ENCODE measurements at places on chromosomes 7 and 10.

DNA sequence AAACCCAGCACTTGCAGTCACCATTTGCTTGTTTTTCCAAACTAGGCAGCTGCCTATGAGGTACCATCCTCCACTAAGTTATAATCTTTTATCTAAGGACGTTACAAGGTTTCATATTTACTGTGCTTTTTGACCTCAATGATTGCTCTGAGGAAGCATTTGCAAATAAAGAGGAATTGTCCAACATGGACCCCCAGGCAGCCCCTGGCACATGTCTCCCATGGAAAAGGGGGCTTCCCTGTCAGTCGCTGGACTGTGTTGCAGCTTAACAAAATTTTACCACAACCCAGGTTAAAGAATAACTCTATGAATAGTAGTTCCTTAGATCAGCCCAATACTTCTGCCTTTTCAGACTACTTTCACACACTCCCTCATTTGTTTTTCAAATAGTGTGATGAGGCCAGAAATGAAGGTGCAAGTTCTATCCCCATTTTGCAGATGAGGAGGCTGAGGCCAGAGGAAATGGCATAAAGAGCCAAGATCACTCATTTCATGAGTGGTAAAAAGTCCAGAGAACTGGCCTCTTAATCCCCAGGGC is 52.8 kb upstream of the ZPBP start:
- no peak overlapping the region for H3K27ac ChIP-seq
- DNase-seq = no peak
- H3K27me3 ChIP-seq = no peaks in the 10 kb centered on the region
- no peak overlapping the region for H3K4me3 ChIP-seq

DNA sequence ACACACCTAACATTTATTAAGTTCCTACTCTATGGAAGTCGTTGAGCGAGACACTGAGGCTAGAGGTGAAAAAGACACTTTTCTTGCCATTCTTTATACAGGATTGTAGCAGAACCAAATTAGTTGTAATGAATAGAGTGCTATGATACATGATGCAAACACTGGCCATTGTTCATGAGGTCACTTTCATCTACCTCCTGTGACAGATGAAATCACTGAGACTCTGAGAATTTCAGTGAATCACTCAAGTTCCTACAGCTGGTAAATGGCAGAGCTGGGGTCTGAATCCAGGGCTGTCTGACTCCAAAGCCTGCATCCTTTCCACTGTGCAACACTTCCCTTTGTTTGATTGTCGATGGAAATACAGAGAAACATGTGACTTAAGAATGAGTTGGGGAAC is 657.6 kb downstream of the LRMDA start:
- no peak overlapping the region for H3K4me3 ChIP-seq
- peaks cover 2% of the 10 kb centered on the region for H3K27me3 ChIP-seq
- no peak overlapping the region for H3K27ac ChIP-seq
- no peaks in the 10 kb centered on the region for H3K4me1 ChIP-seq
- no peak for DNase-seq

- H3K4me1 ChIP-seq = no peaks in the 10 kb centered on the region
- H3K27me3 ChIP-seq = no peaks in the 10 kb centered on the region
- DNase-seq = no peak
- no peak overlapping the region for H3K27ac ChIP-seq
- no peak overlapping the region for H3K4me3 ChIP-seq
- no peaks in the 10 kb centered on the region for H3K36me3 ChIP-seq
Observed at GRCh38 chr10:97053276-97053675, 132.5 kb downstream of the SLIT1 start.

- H3K4me1 ChIP-seq = no peaks in the 10 kb centered on the region
- DNase-seq = peak; percentile 36
- no peaks in the 10 kb centered on the region for H3K36me3 ChIP-seq
- no peak overlapping the region for H3K4me3 ChIP-seq
Observed at GRCh38 chr10:77279207-77279606, 358.4 kb downstream of the KCNMA1 start.

DNA sequence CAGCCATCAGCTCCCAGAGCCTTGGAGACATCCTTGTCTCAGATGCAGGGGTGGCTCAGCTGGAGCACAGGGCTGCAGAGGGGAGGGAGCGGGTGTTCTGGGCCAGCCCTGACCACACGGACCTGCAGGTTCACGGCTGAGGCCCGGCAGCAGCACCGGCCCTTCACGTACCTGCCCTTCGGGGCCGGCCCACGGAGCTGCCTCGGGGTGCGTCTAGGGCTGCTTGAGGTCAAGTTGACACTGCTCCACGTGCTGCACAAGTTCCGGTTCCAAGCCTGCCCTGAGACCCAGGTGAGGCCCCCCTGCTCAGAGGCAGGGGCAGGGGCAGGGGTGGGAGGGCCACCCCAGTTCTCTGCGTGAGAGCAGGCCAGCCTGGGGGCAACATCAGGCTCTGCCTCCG is 45.2 kb downstream of the PARP12 start:
- no peak overlapping the region for H3K27ac ChIP-seq
- no peak overlapping the region for H3K4me3 ChIP-seq
- no peaks in the 10 kb centered on the region for H3K4me1 ChIP-seq
- no peak for DNase-seq

GRCh38 chr10:33239257-33239656 is 95.2 kb downstream of the NRP1 start:
- DNase-seq = no peak
- no peak overlapping the region for H3K4me3 ChIP-seq
- no peaks in the 10 kb centered on the region for H3K27me3 ChIP-seq
- H3K4me1 ChIP-seq = no peaks in the 10 kb centered on the region
- H3K27ac ChIP-seq = no peak overlapping the region
- no peaks in the 10 kb centered on the region for H3K36me3 ChIP-seq

DNA sequence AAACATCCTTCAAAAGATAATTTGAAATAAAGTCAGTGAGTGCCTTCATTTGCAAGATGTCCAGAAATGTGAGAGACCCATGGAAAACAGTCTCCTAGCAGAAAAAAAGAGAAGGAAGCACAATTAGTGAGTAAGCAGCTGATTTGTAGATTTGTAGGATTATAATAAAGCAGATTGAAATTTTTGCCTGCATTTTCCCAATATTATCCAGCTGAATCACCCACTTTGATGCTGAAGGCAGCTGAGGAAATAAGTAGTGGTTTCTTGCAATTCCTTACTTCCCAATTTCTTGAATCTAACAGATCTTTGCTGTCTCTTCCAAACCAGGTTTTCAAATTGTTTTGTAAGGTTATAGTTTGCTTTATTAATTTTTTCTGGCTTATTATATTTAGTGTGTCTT is 181.4 kb downstream of the GNAT3 start:
- H3K4me1 ChIP-seq = no peaks in the 10 kb centered on the region
- H3K27me3 ChIP-seq = no peaks in the 10 kb centered on the region
- H3K27ac ChIP-seq = no peak overlapping the region
- H3K4me3 ChIP-seq = no peak overlapping the region

DNA sequence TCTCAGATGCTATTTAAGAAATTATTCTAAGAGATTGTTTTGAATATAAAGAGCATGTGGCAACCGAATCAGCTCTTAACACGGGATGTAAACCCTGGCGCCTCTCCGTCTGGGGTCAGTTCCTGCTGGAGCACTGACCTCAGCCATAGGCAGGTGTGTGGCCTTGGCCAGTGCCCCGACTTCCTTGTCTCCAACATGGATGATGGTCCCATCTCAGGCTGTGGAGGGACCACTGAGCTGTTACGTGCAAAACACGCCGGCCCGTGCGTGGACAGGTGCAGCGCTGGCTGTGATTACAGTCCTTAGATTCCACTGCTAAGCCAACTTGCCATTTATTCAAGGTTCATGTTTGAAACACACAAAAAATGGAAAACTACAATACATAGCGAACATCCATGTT is 59.9 kb downstream of the C10orf143 start:
- no peak overlapping the region for H3K27ac ChIP-seq
- DNase-seq = no peak
- no peaks in the 10 kb centered on the region for H3K36me3 ChIP-seq
- no peaks in the 10 kb centered on the region for H3K27me3 ChIP-seq
- no peak overlapping the region for H3K4me3 ChIP-seq

DNA sequence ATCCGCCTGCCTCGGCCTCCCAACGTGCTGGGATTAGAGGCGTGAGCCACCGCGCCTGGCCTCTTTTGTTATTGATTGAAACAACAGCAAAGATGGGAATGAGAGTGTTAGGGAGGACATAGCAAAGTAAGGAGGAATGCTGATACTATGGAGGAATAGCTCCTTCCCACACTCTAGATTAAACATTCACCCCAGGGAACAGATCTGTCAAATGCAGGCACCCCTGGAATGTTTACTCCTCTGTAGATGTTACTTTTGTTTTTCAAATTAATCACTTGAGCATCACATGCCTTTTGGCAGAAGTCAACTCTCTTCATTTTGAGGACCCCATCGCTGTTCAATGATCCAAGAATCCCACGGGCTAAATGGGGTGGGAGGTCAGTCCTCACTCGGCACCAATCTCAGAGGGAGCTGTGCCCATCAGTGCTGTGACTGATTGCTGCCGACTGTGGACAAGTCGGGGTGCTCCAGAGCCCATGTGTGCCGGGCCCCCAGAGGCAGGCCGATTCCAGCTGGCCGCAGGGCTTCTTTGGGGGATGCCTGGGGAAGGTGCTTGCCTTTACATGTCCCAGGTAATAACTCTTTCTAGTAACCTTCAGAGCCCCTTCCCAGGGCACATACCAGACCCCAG is 10.2 kb upstream of the COBL start:
- DNase-seq = no peak
- no peaks in the 10 kb centered on the region for H3K4me1 ChIP-seq
- peaks cover 6% of the 10 kb centered on the region for H3K27me3 ChIP-seq
- no peak overlapping the region for H3K27ac ChIP-seq
- no peaks in the 10 kb centered on the region for H3K36me3 ChIP-seq
